Activated CD4-positive, alpha-beta memory T cell treated with anti-CD3 and anti-CD28 coated beads, Interleukin-2, amount 10 ng/mL, durations not matched to agents 7 days and 5 days (primary cell): ENCODE measurements at places on chromosomes 2 and 18. TPM values are rescaled to one million over a fixed set of nuclear protein-coding genes. Genes with fewer than 3 reads are reported as not detected.
A peak's percentile ranks its signal among the peaks of the same experiment; 100 is the strongest.

- DNase-seq, result no peak
Observed at GRCh38 chr2:95353055-95353575, 49.4 kb upstream of the FAHD2A start.

- DNase-seq, result no peak
Observed at GRCh38 chr2:232276084-232276732, 102.3 kb upstream of the ALPP start.

DNA sequence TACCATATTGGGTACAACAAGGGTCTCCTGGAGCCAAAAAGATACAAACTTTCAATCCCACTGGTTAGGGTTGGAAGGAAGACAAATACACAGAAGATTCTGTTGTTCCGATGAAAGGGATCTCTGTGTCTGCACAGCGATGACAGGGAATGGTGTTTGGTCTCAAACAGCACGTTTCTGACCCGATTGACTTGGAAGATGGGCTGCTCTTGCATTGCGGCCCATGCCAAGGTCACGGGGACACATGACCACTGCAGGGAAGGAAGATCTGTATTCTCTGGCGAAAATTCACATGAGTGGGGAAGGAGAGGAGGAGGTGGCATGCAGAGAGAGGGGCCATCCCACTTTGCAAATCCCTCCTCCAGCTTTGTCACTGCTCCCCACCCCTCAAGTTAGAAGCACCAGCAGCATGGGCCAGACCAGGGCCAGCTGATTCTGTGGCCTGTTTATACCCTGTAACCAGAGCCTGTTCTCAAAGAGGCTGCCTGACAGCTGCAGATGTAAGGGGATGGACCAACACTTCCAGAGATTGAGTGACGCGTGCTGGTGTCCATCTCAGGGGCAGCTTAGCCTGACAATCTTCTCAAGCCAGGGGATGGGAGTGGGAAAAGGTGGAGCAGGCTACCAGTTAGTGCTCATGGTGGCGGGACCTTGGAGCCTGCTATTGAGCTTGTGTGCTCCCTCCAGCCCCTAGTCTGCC, 57.2 kb downstream of the TNP1 start:
- DNase-seq, result no peak

DNA sequence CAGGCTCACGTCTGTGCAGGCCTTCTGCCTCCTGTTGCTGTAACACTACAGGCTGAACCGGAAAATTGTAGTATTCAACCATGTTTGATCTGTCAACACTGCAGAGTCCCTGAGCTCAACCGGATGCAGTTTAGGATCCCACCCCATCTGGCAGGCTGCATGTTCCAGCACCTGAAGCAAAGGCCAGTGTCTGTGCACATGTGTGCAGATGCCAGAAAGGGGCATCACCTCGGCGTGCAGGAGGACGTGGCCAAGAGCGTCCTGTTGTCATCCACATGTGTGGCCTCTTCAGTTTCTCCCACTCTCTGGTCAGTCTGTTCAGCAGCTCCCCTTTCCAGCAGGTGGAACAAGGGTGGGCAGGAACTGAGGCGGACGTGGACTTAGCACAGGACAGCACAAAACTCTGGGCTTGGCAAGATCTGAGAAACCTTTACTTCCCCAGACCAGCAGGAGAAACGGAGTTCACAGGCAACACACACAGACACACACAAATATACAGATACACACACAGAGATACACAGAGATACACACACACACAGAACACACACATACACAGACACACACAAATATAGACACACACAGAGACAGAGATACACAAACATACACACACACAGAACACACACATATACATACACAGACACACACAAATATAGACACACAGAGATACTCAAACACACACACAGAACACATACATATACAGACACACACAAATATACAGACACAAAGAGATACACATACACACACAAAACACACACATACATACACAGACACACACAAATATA, 111.3 kb downstream of the NDUFA10 start:
- peak; percentile 16 for DNase-seq

GRCh38 chr2:217799563-217800432, 203.0 kb downstream of the TNS1 start:
- no peak for DNase-seq

DNA sequence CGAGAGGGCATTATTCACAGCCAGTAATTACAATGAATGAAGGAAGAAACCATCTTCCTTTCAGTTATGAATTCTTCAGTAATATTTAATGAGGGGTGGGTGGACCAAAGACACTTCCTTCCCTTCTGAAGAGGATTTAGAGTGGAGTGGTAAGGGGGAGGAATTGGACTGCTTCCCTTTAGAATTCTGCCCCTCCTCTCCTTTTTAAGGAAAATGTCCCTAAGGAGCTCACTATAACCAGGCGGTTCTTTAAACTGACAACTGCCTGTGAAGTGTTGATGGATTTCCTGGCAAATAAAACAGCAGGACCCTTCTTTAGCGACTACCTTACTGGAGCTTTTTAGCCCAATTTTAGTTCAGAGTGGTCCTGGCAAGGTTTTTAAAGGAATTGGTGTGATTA, 86.4 kb downstream of the LIMS1 start:
- no peak for DNase-seq

DNA sequence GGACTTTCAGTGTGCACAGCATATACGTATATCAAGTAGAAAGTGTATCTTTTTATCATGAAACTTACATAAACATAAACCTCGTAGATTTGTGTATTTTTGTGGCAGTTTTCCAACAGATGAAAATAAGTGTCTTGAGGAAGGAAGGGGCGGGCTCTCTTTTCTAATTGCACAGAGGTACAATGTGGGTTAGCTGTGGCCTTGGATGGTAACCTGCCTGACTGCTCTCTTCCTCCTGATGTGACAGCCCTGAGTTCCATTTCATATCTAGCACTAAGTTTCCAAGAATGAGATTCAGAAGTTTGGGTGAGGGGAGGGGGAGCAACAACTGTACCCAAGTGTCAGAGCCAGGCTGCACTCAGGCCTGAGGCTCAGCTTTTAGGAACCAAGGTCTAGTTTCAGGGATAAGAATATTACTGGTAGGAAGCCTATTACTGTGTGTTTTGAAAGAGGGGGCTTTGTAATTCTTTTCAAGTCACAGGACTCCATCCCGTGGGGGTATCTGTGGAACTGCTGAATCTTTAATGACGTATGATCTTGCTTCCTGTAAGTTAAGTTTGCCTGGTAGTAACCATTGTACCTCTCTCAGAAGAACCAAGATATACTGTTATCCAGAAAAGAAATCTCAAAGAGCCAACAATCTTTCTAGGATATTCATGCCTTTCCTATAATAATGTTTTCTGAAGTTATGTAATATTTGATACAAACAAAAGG, 483.7 kb downstream of the PTPRM start:
- no peak for DNase-seq

GRCh38 chr2:224426656-224427055, 24.7 kb upstream of the FAM124B start:
- no peak for DNase-seq

GRCh38 chr2:75565472-75566462, 5.0 kb upstream of the EVA1A start:
- no peak for DNase-seq

DNA sequence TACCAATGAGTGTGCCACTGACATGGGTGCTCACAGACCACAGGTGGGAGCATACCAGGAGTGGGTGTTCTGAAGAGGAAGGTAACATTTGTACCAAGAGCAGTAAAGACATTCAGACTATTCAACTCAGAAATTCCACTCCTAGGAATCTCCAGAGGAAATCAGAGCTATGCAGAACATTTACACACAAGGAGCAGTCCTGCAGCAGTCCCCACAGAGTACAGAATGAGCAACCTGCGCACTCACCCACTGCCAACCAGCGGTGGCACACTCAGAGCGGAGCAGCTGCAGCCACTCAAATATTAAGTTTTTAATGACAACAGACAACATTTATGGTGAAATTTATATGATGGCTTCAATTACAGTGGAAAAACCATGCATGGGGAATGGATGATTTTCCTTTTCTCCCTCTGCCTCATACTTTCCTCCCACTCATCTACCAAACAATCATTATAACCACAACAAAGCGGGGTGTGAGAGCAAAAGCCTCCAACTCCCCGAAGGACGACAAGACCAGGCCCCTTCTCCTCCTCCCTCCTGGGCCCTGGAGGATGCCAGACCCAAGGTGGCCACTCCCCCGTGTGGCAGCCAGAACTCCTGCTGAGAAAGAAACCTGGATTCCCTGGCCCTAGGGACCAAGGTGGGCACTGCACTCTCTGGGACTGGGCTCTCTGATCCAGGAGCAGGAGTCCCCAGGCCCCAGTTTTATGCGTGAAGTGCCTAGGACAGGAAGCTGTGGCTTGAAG, 5.4 kb downstream of the HS6ST1 start:
- peak; percentile 15 for DNase-seq

GRCh38 chr18:59555995-59556659, 141.1 kb downstream of the CCBE1 start:
- no peak for DNase-seq

DNA sequence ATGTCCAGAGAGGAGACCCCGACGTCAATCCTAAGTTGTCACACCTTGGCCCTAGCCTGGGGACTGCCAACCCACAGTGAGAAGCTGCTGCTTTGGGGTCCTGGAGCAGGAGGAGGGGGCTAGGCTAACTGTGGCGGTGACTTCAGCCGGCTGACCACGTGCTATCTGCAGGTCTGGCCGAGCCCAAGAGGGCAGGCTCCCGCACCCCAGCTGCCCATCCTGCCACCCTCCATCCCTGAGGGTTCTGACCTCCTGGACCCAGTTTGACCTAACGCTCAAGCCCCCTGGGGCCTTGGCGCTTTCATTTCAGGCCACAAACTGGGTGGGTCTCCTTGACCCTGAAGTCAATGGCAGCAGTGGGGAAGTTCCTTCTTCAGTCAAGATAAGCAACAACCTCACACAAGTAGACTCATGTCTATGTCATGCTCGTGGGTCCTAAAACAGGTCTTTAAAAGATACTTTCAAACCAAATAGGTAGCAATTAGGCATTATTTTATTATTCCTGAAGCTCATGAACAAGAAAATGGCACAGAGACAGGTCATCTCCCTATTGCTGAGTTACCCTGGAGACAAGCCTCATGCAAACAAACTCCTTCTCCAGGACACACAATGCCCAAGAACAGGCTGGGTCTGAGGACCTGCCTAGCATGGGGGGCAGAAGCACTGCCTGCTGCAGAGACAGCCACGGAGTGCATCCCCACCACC, 2.3 kb downstream of the HES6 start:
- no peak for DNase-seq

GRCh38 chr18:44941516-44941915, 260.8 kb downstream of the SETBP1 start:
- DNase-seq, result no peak

DNA sequence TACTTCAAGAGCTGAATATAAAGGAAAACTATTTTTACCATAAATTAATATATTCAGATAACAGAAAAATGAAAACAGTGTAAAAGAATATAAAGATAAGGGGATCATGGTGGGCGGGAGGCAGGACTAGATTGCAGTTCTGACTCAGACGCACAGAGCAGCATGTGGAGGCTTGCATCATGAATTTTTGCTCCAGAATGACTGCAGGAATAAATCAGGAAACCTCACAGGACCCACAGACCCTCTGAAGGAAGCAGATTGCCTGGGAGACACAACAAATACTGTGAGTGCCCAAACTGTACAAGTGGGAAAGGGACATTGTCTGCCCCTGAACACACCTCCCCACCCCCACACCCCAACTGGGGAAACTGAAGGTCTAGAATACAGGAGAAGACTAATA, 19.2 kb upstream of the SIGLEC15 start:
- DNase-seq, result no peak

GRCh38 chr18:50194631-50195532, at the start of gene MYO5B:
TSS of gene MYO5B (minus strand) at chr18:50195147. CDS start at chr18:50194793, 354 bp downstream.
- DNase-seq, result peak; percentile 36

TMEM17 gene
- not detected for total RNA-seq

UGT1A10 gene
- total RNA-seq, result not detected

IL18RAP gene
- 9.6 TPM for total RNA-seq

ALPG gene
- not detected for total RNA-seq

ANKRD12 gene
- total RNA-seq, result 111 TPM

MAP3K19 gene
- total RNA-seq, result not detected

TCF23 gene
- not detected for total RNA-seq

NABP1 gene
- 73.5 TPM for total RNA-seq

SOWAHC gene
- total RNA-seq, result 1.1 TPM

CRYBA2 gene
- not detected for total RNA-seq
